GM12865 (cell line): ENCODE measurements at places on chromosomes 12 and 14.
A peak's percentile ranks its signal among the peaks of the same experiment; 100 is the strongest.

- DNase-seq: no peak
These were observed 6.4 kb upstream of the CISTR start for GRCh38 chr12:53758081-53758729.

DNA sequence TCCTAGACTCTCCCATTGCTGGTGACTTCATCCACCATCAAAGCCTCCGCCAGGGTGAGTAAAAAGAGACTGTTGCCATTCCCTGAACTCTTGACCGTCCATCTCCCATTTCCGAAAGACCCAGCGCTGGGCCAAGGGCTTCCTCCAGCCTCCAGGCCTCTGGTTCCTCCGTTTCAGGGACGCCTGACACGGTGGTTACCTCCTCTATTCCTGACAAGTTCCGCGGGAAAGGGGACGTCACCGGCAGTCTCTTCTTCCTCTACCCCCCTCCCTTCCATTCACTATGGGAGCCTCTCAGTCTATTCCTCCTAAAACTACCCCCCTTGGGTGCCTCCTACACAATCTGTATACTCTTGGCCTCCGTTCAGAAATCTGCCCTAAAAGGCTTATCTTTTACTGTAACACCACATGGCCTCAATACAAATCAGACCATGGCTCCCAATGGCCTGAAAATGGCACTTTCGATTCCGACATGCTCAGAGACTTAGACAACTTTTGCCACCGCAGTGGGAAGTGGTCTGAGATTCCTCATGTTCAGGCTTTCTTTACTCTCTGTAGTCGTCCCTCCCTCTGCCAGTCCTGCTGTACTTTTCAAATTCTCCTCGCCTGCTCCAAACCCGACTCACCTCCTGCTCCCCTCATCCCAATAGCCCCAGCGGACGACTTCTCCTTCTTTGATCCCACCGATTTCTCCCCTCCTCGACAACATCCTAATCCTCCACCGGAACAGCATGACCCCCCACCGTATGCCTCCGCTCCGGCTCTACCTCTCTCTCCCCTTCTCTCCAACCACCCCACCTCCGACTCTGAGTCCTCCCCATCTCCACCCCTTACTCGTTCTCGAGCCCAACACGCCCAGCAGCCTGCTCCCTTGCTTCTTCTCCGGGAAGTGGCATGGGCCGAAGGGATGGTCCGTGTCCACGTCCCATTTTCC, 70.4 kb downstream of the MOK start:
- no peak for DNase-seq

DNA sequence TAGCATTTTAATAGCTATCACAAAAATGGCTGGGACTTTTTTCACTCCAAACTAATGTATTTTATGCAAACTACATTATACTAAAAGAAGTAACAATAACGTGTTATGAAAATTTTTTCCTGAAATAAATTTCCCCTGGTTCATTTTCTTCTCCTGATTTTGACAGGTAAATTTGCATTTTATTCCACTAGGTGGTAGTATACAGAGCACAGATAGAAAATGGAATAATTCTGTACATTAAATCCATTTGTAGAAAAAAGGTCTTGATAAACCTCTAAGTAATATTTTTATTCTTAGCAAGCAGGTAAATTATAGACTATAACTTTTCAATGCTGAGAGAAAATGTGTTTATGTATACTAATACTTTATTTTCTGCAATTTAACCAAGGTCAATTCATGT, 96.5 kb downstream of the BCAT1 start:
- no peak for DNase-seq

DNA sequence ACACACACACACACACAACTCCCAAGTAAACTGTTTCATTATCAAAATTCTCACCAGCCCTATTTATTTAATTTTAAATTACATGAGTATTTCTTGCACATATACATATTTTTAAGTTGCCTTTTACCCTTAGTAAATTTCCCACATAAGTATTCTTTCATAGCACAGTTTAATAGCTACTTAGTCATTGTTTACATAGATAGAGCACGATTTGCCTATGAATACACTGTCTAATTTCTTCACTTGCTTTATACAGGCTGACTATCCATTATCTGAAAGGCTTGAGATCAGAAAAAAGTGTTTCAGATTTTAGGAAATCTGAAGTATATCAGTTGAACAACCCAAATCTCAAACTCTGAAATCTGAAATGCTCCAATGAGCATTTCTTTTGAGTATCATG, 30.9 kb downstream of the NIN start:
- DNase-seq: no peak

DNA sequence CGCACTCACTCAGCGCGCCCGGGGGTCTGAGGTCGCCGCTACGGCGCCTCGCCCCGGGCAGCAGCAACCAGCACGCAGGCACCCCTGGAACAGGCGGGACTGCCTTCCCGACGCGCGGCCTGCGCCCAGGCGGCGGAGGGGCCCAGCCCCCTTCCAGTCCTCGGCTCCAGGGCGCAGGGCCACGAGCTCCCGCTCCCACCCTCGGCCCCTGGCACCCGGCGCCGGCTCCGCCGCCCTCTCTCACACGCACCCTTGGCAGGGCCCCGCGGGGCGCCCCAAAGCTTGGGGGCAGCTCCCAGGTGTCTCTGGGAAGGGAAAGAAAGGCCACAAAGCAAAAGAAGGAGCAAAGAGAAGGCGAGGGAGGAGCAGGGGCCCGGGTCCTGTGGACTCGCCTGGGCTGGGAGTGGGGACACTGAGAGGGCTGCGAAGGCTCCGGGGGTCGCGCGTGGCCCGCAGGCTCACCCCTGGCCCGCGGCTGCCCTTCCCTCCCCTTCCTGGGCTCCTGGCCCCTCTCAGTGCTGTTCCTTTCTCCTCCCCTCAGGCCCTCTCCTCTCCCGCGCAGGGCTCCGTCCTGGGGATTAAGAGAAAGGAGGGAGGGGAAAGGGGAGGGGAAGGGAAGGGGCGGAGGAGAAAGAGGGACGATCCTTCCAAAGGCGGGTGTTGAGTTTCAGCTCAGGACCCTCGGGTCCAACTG, 907 bp upstream of the EFS start:
- no peak for DNase-seq

GRCh38 chr14:59254911-59255545, 66.6 kb downstream of the DAAM1 start:
- DNase-seq: peak; percentile 13

GRCh38 chr14:96442355-96442754, 50.4 kb downstream of the AK7 start:
- no peak for DNase-seq

GRCh38 chr12:122943196-122943595, 23.1 kb downstream of the ABCB9 start:
- no peak for DNase-seq

DNA sequence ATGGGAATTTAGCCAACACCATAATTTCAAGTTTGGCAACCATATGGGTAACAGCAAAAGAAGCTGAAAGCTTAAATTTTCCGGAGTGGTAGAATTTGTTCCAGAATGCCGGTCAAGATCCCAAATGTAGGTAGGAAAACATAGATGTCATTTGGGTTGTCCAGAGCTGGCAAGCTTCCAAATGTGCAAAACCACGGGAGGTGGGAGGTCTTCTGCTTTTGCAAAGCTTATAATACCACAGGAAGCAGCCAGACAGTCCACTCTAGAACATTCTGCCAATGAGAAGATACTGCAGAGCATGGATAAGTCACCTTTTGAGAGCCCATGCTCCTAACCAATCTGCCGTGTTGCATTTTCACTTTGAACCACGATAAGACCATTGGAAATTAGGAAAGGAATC, 26.4 kb upstream of the BATF start:
- no peak for DNase-seq

GRCh38 chr12:76444408-76444984, 96.3 kb upstream of the BBS10 start:
- DNase-seq: peak; percentile 1

GRCh38 chr14:74723134-74723533, 10.2 kb downstream of the FCF1 start:
- no peak for DNase-seq

- DNase-seq: no peak
These were observed 348.0 kb upstream of the SOX5 start for GRCh38 chr12:24297516-24297915.

DNA sequence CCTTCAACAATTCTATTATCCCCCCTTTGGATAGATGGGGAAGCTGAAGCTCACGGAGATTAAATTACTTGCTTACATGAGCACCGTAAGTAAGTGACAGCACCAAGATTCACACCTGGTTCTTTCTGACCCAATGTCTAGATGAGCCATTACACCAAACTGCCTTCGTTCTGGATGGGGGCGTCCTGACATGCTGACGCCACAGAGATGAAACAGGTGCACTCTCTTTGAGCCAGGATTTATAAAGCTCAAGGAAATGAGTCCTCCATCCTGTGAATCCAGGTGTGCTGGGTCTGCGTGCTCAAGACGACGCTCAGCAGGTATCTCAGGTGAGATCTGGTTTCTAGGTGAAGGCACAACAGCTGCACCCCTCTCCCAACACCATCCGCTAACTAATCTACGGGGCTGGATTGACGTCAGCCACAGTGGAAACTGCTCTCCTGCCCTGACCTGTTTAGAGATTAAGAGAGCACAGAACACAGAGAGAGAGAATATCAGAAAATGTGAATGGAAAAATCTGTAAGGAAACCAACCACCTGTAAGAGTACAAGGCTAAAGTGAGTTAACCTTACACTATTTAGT, 61.6 kb downstream of the KSR2 start:
- no peak for DNase-seq

- no peak for DNase-seq
These were observed 35.6 kb downstream of the TMEM120B start for GRCh38 chr12:121748218-121748570.

GRCh38 chr12:19749906-19750574, 310.7 kb downstream of the AEBP2 start:
- DNase-seq: no peak

DNA sequence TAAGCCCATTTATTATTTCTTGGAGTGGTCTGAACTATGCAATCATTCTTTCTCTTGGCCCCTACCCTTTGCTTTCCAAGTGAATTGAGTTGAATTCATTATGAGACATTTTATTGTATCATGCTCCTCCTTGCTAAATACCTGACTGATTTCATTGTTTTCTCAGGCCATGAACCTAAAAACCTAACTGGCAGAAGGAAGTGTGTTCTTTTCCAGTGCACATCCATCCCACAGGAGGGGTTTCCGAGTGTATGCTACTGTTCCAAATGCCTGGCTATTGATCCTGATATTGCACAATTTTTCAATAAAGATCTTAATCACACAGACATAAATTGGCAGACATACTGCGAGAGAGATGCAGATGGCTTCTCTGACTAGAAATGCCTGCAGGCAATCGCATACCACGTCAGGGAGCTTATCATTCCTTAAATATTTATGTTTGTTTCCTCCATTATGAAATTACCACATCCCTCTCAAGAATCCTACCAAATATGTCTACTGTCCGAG, 162.2 kb upstream of the EGLN3 start:
- DNase-seq: no peak

DNA sequence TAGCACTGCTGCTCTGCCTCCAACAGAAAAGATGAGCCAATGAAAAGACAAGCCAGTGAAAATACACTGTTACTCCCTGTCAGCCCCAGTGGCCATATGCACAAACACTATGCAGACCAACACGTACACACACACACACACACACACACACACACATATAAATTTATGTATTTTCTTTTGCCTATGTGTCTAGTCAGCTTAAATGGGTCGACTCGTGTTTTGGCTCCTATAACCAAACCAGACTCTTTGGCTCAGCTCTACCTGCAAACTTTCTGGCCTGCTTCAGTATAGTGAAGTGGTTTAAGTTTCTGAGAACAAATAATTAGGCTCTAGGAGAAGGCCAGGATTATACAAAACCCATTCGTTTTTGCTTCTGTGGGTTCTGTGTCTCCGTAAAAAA, 30.3 kb upstream of the PMCH start:
- no peak for DNase-seq
